ENCODE measurements at places on chromosomes 6 and 20.

GRCh38 chr6:41858703-41859102 lies 36.5 kb downstream of the USP49 start:
- DNase-seq: no peak

DNA sequence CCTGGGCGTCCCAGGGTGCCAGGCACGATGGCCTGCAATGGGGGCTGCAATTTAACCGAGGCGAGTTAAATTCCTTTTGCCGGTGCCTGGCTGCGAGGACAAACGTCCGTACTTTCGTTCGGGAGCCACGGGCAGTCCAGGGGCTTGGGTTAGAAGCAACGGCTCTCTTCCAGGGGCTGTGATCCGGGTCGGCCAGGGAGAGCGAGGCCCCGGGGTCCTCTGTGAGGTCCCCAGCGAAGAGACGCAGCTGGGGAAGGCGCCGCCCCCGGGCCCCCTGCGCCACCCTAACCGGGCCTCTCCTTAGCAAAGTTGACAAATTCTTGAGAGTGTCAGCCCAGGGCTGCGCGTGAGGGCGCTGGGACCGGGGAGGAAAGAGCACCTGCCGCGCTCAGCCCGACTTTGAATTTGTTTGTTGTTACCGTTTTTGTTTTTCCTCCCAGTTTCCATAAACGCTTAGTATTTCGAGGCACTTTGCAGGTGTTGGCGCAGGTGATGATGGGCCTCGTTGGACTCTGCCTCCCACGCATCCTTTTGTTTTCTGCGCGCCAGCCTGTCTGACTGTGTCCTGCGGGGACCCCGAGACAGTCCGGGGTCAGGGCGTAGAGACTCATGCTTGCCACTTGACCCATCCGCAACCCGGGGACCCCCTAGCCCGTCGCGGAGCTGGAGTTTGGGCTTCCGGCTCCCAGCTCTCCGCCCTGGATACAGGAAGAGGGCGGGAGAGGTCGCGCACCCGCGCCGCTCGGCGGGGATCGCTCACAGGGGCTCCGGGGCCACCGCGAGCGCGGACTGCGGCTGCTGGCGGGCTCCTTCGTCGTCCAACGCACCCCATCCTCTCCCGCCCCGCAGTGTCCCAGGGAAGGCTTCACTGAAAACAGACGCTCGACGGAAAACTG lies 5.8 kb downstream of the OLIG3 start:
- no peak for DNase-seq

DNA sequence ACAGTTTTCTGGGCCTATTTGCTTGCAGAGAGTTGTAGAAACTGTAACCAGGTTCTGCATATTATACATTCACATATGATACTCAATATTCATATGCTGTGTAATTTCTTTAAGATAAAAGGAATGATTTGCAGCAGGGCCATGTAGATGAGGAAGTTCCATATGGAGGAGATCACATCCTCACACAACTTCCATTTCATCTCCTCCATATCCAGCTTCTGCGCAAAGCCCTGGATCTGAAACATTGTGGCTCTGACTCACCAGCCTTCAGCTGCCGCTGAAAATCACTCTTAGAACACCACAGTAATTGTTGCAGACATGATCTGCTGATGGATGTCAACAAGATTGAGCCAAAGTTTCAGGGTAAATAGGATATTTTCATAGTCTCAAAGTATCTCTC lies 57.7 kb downstream of the PXDC1 start:
- no peak for DNase-seq

DNA sequence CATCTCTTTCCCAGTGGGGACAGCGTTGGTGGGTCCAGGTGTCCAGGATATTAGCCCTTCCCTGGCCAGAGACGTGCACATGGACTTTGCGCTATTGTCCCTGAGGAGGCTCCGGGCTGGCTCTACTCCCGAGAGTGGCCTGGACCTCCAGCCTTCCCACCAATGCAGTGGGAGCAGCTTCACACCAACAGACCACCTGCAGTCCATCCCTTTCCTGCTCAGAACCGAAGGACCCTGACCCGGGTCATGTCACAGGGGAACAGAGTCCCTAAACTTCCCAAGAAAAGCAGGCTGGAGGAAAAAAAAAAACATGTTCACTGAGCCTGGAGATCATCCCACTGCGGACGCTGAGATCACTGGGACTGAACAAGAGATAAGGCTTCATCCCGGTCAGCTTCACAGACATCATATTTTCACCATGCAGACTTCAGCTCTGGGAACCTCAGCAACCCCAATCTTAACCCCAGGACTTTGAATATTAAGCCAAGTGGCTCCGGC lies 18.3 kb downstream of the ZMYND8 start:
- DNase-seq: no peak

GRCh38 chr6:151498327-151498726 lies 4.5 kb downstream of the CCDC170 start:
- DNase-seq: no peak

DNA sequence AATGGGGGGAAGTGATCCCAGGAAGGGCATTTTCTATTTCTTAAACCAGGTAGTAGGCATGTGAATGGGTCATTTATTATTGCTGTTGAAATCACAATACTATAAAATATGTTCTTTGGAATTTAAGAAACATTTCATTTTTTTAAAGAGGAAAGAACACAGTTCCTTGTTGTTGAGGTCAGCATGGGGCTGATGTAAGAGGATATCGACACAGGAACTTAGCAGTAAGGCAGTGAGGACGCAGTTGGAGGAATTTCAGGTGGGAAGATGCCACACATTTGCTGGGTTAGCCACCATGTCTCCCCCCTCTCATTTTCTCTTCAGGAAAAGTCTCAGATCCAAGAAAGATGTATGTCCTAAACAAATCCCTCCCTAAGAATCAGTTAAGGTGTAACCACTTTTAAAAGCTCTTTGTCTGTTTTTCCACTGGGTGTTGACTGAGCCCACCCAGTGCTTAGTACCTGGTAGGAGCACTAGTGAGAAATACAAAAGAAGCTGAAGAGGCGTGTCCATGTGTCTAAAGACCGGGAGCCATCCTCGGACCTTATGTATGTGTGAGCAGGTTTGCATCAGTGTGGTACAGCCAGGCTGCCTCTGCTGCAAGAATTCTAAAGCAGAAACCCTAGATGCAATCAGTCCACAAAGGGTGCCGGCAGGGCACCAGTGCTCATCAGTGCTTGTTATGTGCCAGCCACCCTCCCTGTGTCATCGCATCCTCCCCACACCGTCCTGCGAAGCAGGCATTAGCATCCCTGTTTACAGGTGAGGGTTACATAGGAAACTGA lies 98.9 kb downstream of the TCP11 start:
- DNase-seq: no peak

DNA sequence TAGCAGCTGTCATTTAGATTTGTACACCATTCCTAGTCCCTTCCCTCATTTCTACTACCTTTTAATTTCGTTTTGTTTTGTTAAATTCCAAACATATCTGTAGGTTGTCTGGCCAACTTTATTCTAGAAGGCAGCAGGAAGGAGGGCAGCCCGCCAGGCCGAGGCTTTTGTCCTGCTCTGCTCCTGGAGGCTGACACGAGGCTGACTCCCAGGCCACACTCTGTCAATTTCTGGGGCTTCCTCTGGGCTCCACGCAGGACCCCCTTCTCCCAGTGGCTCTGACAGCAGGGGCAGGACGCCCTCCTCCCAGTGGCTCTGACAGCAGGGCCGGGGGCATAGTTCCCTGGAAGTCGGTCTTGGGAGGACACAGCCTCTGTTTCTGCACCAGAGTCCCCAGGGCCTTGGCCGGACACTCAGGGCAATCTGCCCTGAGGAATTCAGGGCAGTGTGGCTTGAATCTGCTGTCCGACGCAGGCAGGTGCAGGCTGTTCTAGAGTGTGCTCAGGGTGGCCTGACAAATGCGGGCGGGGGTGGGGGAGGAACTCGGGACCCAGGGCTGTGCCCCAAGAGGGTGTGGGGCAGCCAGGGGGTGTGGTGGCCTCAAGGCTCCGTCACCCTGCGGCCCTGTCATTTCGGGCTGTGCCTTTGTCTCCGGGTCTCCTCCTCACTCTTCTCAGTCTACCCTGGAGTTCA lies 11.8 kb downstream of the SMOC2 start:
- DNase-seq: no peak

DNA sequence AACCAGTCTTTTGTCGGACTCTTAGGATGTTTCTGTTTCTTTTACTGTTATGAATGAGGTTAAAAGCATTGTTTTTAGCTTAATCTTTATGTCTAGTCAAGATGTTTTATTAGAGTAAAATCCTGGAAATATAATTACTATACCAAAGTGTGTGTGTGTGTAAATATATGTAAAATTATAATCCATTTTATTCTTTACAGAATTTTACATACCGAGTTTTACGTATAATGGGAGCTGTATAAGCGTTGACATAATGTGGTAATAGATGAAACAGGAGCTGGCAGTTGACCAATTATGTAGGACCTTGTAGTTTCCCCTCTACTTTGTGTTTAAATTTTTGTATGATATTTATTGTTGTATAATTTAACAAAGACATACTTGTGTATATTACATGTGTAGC lies 16.7 kb downstream of the MAP3K4 start:
- no peak for DNase-seq

- no peak for DNase-seq
Measured at GRCh38 chr6:10487668-10488327, 33.4 kb upstream of the GCNT2 start.

DNA sequence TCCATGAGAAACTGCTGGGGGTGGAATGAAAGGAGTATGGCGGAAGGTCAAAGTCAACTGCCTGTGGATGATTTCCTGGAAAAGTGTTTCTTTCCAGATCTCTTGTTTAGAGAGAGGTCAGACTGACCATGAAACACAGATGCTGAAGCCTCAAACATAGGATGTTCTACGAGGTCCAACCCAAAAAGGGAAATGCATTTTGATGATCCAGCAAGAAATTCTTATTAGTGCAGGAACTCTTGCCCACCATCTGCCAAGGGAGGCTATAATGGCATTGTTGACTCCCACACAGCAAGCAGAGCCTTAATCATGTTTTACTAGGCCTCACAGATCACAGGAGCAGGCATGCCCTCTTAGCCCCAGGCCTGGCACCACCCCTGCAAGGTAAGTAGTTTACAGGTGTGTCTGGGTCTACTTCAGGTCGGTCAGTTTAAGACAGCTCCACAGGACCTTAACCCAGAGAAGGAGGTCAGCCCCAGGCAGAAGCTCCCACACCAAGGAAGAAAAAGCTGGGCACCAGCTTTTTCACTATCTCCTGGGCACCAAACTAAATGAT lies 67.6 kb upstream of the CNKSR3 start:
- no peak for DNase-seq

DNA sequence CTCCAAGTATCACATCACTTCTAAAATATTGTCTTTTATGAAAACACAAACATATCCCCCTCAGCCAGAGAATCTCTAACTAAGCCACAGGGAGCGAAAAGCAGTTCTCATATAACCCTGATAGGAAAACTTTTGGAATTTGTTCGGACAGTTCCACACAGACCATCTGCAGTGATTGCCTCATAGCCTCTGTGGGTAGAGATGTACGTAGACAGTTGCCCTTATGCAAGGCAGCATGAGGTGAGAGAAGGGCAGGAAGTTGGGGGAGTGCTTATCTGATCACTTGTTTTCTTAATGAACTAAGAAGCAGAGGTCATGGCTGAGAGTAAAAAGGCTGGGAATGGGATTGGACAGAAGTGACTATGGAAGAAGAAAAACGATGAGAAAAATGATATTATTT lies 39.6 kb downstream of the SLC23A2 start:
- DNase-seq: no peak

DNA sequence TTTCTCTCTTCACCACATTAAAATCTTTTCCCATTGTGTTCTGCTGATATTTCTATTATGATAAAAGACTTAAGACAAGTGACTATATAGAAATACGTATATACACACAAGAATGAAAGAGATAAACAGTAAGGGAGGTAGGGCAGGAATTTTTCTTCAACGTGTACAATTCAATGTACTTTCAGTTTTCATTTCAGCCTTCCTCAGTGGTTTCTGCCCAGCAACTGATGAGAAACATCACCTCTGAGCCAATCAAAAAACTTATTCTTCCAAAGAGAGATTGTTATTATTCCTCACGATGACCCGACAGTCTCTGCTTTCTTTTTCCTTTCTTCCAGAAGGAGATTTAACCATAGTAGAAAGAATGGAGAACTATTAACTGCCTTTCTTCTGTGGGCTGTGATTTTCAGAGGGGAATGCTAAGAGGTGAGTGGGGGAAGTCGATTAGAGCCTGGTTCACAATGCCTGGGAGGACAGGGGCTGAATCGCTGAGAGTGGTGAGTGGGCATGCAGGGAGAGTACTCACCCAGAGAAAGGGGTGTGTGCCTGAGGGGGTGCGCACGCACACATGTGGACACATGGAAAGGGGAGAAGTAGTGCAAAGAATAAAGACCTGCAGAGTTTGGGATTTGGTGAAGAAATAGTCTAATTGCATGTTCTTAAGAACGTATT lies at the start of gene BTN3A1:
Gene BTN3A1 (plus strand): TSS at position 289 of the 672 bp plus-strand sequence. CDS start 3,289 bp downstream, outside the sequence.
- DNase-seq: peak; percentile 78

DNA sequence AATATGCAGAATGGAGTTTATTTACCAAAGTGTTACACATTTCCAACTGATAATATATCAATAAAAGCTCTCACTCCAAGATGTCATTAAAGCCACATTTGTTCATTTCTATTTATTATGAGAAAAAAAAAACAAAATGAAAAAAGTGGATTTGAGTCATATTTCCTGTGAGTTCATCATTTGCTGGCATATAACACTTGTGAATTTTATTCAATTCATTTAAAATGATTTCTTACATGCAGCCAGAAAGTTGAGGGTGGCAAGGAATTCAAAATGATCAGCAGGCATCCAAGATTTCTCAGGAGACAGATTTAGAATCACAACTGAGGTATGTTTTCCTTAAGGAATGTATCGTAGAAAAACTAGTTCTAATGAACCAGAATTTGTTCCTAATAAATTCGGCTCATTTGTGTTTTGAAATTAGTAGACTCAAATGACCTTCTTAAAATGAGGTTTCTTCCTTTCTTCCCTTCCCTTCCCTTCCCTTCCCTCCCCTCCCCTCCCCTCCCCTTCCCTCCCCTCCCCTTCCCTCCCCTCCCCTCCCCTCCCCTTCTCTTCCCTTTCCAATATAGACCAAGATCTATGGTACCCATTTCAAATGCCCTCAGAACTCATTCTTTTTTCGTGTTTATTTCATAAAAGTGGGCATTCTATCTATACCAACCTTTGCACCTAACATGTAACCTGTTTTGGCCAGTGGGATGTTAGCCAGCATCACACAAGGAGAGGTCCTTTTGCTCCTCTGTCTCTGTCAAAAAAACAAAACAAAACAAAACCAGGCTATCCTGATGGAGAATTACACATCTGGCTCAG lies 357.9 kb upstream of the TSHZ2 start:
- DNase-seq: no peak

DNA sequence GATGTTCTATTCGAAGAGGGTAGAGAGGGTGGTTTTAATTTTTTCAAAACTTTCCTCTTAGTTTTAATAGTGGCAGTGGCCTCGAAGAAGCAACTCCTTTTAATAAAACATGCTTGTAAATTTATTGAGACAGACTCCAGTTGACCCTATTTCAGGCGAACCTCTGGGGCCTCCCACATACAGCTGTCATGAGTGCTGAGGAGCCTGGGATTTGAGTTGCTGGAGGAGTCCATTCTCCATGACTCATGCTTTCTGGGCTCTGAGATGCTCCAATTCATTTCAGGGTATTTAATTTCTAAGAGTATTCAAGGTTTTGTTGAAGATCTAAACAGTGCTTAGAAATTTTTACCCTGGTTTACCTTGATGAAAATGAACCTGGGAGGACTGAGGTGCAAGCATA lies 580.4 kb downstream of the CBLN4 start:
- DNase-seq: no peak
